ENCODE measurements at places on chromosomes 7 and 10.

GRCh38 chr7:106104721-106105260 lies 7.3 kb downstream of the SYPL1 start:
- no peak for DNase-seq

GRCh38 chr7:112193915-112194502 lies 12.2 kb downstream of the DOCK4 start:
- DNase-seq = no peak

- peak; percentile 36 for DNase-seq
Observed at GRCh38 chr10:31536302-31536701, 217.3 kb downstream of the ZEB1 start.

GRCh38 chr10:89175816-89176215 lies 31.3 kb downstream of the CH25H start:
- DNase-seq = no peak

DNA sequence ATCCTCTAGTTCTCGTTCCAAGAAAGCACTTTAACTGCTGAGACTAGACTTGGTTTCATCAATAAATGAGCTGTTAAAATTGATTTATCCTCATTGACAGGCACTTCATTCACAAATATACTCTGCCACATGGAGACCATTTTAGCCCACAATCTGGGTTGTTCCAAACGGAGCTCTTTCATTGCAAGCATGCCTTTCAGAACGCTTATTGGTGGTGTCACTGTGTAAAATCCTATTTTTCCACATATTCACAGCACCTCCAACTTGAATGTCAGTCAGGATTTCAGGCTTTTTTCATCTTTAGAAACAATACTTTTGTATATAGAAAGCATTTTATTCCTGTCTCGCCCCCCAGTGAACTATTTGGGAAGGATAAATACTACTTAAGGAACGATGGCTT lies 424.7 kb upstream of the NRP1 start:
- DNase-seq = no peak

DNA sequence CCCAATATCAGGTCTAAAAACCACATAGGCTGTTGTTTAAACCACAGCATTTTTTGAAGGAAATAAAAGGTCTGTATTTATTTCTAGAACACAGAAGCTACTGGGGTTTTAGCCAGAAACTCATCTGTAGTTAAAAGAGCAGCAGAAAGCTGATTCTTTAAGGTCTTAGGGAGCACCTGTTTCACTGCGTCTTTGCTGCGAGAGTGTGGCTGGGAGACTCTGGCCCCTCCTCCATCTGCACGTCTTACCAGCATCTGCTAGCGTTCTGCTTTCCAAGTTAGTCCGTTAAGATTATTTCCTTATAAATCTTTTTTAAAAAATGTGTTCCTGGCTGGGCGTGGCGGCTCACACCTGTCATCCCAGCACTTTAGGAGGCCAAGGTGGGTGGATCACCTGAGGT lies 95.9 kb downstream of the ADARB2 start:
- DNase-seq = no peak

GRCh38 chr10:8588135-8588534 lies 533.6 kb downstream of the GATA3 start:
- DNase-seq = no peak

DNA sequence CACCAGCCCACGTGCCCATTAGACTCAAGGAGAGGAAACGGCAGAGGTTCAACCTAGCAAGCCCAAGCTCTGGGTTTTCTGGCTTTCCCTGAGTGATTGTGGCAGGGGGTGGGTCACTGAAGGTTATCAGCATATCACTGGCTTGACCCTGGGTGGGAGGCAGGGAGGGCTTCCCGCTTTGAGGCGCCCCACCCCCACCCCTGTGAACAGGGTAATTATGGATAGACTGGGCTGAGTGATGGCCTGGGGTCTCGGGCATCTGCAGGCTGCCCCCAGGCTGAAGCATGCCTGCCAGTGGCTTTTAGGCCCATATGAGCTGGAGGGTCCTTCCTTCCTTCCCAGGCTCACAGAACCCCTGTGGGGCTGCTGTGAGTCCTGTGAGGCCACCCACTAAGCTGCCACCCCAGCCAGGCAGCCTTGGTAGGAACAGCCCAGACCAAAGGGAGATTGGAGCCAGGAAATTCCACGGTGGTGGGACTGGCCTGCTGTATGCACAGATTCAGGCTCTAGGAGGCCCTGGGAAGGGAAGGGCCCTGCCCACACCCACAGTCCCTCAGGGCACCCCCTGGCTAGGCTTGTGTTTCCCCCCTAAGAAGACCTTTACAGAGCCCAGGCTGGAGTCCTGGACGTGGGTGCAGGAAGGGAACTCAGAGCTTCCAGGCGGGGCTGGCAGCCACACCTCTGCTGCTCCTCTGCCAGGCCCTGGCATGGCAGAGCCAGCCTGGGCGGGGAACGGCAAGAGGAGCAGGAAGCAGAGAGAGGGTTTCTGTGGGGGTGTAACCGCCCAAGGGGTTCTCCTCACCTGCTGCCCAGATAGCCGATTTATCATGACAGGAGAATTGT lies 33.1 kb downstream of the GPRIN2 start:
- peak; percentile 28 for DNase-seq

DNA sequence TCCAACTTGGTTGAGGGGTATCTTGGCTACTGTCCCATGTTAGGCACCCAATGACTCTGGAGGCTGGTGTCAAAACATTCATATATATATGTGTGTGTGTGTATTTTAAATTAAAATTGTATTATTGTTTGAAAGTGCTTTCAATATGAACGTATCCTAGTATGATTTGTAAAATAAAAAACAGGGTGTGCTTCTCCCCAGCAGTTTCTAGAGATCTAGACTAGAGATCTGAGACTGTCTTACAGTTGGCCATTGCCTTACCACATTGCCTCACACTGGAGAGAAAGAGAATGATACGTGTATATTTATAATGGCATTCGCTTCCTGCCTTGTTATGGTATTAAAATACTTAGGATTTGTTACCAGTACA lies 1.2 kb downstream of the BAG3 start:
- DNase-seq = peak; percentile 72

- no peak for DNase-seq
Observed at GRCh38 chr7:130446259-130446658, 5.4 kb upstream of the CEP41 start.

Data from AG10803 (cell line).